ENCODE measurements at places on chromosomes 1 and 21.

DNA sequence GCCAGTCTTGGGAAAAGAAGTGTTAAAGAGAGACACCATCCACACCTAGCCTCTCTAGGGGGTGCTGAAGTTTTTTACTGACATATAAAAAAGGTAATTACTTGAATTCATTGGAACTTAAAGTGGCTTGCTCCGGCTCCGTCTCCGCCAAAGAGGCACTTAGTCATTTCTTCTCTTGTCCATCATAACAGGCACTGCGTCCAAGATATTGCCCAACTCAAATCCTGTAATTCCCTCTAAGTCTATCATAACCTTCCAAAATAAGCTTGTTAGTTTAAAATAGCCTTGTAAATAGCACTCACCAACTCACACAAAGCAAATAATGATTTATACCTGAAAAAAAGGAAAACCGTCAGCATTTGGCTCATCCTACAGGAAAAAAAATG, 160.5 kb downstream of the ZBTB18 start:
- DNase-seq, result no peak

DNA sequence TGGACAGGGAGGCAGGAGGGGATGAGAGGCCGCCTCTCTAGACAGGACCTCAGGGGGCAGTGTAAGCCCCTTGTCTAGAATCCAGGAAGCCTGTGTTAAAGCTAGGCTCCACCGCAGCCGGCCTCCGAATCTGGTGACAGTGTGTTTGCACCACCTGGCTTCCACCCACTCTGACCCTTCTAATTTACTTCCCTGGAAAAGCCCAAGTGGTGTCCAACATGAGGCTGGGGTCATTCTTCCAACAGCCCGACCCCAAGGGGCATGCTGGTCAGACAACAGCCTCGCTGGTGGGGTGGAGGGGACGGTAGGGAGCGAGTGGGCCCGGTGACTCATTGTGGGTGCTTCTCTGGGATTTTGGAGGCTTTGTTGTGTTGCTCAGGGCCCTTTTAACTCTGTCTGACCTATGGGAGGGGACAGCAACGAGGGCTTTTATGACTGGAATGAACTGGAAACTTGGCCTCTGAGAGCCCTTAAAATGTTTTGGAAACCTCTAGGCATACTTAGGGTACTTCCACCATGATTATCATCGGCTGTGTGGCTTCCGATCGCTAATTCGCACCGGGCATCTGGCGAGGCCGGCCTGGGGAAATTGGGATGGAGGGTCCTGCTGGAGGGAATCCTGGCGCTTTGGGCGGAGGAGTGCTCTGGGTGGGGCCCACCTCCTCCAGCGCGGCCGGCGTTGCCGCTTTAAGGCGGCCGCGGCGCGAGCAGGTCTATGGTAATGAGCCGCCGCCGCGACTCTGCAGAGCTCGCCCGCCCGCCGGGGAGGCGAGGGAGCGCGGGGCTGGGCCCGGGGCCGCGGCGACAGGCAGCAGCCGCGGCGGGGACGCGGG, at the start of gene CELSR2:
Gene CELSR2, plus strand, starts transcription at position 743 of the 833 bp plus-strand sequence. CDS start 541 bp downstream, outside the sequence.
- peak; percentile 59 for DNase-seq

- no peak for DNase-seq
These were observed at the start of gene LCE6A for GRCh38 chr1:152842556-152842955. TSS of gene LCE6A (plus strand) at chr1:152842856. CDS start at chr1:152843521, 665 bp downstream.

DNA sequence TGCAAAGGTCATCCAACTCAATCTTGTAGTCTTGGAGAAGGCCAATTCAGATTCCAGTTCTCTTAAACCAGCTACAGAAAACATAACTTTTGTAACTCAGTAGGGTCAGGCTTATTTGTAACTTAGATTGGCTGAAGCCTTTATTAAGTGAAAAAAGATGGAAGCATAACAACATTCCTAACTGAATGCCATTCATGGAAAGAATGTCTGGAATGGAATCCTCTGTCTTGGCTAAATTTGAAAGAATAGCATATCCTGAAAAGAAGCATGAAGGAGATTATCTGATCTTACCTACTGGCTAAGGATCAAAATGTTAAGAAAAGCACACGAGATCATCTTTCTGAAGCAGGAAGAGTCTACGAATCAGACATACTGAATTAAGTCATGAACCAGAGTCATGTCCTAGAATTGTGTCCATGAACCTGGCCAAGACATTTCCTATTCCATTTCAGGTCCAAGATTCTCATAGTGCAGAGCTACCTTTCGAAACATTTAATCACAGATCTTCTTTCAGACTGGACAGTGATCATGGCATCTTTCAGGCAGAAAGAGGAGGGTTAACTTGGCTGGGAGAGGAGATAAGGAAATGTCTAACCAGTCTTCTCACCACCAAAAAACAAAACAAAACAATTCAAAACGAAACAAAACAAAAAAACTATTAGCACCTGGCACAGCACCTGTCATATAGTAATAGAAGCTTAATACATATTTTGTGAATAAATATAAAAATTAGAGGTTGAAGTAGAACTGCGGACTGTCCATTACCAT, 75.6 kb downstream of the XCL2 start:
- DNase-seq, result peak; percentile 51

- DNase-seq, result no peak
These were observed 34.8 kb upstream of the IKBKE start for GRCh38 chr1:206435445-206435844.

GRCh38 chr21:43758111-43758641, 17.9 kb downstream of the CSTB start:
- no peak for DNase-seq

GRCh38 chr1:201694608-201695335, 134.2 kb upstream of the IPO9 start:
- DNase-seq, result no peak

GRCh38 chr1:225412803-225413351, 15.0 kb downstream of the LBR start:
- no peak for DNase-seq

- DNase-seq, result no peak
These were observed 144.5 kb downstream of the TM2D1 start for GRCh38 chr1:61580417-61580816.

DNA sequence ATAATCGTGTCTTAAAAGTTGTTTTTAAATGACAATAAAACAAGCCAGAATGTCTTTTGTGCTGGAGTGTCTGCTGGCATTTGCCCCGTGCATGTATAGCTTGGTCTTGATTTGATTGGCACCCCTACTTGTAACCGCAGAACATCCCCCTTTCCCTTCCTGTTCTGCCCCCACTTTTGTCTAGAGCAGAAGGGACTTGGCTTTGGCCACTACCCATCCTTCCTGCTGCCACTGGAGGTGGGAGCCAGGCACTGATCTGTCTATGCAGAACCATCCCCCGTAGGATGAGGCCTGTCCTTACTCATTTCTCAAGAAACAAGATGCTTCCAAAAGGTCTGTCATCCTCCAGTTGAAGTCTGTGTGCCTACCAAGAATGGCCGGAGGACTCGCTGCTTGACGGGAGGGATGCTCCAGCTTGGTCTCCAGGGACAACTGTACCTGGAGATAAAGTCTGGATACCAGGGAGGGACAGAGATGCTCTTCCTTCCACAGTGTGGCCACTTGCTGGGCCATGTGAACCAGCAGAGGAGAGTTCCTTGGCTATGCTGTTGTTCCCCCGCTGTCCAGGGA, 1.1 kb upstream of the SLC27A3 start:
- DNase-seq, result no peak

- DNase-seq, result no peak
These were observed 4.4 kb downstream of the RCSD1 start for GRCh38 chr1:167634435-167634834.

DNA sequence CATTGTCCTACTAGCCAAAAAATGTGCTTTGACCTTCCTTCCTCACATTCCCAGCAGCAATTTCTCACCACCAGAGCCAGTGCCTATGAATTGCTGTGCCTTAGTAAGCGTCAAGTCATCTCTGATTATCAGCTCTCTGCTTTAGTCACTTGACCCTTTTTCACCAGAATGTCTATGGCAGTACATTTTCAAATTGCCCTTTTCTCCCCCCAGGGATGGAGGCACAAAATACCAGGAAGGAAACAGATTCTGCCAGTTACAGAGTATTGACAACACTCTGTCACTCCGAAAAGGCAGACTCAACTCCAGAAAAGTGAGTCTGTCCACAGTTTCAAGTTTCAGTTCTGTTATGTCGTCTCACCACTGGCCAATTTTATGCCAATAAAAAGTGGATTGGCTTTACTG, 167.4 kb downstream of the TNFSF18 start:
- peak; percentile 40 for DNase-seq

DNA sequence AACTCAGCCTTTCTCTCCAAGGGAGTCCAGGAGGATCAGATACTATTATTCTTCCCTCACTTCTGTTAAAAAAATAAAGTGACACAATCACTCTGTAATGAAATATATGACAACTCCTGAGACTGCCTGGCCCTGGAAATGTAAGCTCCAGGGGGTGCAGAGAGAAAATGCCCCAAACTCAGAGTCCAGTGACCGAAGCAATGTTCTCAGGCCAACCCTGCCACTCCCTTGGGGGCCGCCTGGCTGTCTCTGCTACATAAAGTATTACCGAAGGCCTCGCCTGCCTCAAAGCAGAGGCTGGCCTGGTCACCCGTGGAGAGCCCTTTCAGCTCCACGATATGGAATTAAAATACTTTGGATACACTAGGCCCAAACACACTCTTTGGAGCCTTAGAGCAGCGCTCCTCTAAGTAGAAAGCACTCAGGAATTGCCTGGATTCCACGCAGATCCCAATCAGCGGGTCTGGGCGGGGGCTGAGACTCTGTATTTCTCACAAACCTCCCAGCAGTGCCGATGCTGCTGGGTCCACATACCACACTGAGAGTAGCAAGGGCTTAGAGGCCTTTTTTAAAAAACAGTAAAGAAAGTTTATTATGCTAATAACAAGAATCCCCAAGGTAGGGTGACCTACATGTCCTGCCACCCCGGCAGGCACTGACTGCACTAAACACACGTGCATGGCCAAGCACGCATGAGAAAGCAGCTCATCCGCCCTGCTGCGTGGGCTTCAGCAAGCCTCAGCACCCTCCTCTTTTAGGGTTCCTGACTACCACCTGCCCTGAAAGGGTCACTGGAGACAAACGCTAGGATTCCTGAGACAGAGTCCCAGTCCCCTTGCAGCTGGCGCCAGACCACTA, 31.1 kb downstream of the TMCO4 start:
- DNase-seq, result peak; percentile 65

- no peak for DNase-seq
These were observed 59.5 kb downstream of the PHACTR4 start for GRCh38 chr1:28428990-28429520.

DNA sequence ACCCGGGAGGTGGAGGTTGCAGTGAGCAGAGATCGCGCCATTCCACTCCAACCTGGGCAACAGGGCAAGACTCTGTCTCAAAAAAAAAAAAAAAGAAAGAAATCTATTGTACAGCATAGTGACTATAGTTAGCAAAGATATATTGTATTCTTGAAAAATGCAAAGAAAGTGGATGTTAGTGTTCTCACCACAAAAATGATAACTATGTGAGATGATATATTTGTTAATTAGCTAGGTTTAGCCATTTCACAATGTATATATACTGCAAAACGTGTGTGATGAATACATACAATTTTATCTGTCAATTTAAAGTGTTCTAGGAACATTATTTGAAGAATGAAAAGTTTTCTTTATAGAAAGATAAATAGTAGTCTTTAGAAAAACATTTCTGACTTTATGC, 179.9 kb downstream of the AK5 start:
- no peak for DNase-seq

GRCh38 chr1:155472491-155473083, 90.0 kb downstream of the ASH1L start:
- no peak for DNase-seq

- no peak for DNase-seq
These were observed 55.6 kb downstream of the PLXNA2 start for GRCh38 chr1:208188607-208189006.

DNA sequence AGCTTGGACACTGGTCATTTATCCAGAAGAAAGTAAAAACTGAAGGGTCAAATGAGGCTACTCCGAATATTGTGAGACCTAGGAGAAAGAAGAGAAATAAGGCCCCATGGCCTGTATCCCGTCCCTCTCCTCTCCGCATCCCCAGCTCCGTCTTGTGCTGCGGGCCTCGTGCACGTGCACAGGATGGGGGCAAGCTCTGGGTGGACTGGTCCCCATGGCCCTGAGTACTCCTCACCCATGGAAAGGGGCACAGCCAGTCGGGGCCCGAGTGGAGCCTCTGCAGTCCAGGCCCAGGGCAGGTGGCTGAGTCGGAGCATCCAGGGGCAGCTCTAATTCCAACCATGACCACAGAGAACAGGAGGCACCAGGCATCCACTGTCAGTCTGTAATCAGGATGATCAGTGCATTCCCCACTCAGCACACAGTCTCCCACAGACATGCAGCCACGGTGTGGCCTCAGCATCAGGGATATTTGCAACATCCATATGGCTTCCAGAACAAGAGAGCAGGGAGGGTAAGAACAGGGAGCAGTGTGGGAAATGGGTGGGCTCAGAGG, 12.5 kb upstream of the OLIG1 start:
- DNase-seq, result no peak

GRCh38 chr1:205666372-205667166, 13.7 kb downstream of the SLC45A3 start:
- no peak for DNase-seq

DNA sequence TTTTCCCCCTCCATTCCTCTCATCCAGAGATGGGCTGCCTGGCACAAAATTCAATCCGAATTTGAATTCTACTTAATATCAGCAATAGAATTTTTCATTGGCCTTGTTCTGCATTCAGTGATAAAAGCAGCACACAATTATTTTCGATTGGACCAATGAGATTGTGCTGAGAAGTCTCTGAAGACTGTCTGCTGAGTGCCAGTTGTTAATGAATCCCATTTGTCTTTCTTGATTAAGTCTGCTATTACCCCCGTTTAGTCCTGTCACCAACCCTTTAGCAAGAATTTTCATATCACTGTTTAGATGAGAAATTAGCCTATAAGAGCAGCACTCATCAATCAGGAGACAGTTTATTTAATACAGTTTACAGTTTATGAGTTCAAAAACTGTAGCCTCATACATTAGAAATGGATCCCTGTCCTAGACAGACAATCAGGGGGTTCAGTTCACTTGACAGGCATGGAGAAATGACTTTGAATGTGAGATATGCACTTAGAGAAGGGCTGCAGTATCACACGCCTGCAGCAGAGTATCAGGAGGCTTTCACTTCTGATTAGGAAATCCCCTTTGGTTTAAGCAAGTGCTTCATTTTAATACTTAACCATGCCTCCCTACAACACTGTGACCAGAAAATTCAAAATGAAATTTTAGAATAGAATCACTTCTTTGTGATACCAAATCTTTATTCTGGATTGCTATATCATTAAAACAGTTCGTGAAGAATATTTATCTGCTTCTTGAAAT, 304.7 kb upstream of the PTBP2 start:
- DNase-seq, result no peak

DNA sequence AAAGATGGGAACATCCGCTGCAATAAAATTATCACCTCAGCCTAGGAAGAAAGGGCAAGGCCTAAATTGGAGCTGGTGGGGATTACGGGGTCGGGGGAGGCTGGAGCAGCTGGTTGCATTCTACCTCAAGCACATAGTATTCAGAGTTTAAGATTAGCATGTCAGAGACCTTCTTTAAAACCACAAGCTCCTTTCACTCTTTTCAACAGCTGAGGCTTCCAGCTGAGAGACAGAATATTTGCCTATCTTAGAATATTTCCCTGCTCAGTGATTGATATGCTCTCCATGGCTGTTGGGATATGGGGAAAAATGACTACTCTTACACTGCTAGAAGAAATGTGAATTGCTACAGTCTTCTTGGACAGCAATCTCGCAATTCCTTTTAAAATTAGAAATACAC, 248.6 kb downstream of the TBX15 start:
- no peak for DNase-seq

Data from trophoblast cell (in vitro differentiated cells and primary cell).